ENCODE measurements at places on chromosomes 3 and 15.

DNA sequence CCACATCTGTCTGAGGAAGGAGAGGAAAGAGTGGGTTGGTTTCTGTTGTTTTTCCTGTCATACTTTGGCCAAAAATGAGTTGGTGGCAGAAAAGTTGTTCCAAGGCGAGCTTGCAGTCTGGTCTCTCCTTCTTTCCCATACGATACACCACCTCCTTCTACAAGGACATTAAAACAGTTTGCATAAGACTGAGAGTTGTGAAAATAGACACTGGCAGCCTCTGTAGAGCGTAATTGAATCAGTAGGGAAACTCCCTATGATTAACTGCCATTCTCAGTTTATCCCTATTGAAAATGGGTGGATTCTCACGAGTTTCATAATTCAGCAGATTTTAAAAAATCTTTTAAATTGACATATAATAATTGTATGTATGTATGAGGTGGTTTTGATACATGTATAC, 3.7 kb upstream of the LSG1 start:
- DNase-seq, result no peak

- no peak for DNase-seq
Measured at GRCh38 chr15:74253211-74253921, 17.2 kb downstream of the CCDC33 start.

- DNase-seq, result no peak
Measured at GRCh38 chr3:32841867-32842470, 24.2 kb downstream of the TRIM71 start.

GRCh38 chr15:61080221-61081026, 148.7 kb downstream of the RORA start:
- DNase-seq, result no peak

DNA sequence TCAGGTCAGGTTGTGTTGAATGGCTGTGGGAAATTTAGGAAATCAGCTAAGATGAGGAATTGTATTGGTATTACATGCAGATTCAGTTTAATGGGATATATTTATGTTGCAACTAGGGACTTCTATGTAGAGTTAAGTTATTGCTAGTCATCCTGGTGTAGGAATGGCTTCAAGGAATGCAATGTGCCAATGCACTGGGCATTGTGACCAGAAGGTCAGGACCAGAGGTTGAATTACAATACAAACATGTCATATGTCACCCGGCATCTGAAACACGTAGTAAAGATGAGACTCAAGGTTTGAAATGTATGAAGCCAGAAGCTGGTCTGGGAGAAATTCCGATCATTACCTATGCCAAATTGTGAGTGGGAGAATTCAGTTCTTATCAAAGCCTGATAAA, 11.7 kb upstream of the GAP43 start:
- DNase-seq, result no peak

DNA sequence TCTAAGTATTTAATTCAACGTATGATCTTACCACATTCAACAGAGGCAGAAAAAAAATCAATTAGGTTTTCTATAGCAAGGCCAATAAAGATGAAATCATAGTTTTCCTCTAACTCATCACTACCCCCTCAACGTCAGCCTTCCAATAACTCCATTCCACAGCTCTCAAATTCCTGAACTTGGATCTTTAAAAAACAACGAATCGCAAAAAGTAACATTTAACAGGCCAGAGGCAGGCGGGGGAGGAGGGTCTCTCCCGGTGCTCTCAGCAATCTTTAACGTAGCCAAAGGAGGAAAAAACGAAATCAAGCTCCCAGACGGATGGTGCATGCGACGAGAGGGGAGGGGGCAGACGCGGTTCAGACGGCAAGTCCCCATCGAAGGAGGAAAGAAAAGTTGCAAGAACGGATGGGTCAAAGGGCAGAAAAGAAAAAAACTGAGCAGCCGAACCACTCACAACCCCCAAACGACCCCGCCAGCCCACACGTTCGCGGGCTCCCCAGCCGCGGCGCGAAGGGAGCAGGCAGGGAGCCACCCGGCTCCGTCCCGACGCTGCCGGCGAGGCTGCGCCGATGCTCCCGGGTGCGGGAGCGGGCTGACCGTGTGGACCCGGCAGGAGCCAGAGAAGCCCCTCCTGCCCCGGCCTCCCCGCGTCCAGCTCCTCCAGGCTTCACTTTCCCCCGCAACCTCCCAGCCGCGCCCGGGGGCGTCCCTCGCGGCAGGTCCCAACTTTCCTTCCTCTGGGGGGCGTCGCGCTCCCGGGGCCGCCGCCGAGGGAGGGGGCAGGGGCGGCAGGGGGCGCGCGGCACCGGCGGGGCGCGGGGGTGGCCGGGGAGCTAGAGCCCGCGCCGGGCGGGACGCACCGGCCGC, 703 bp downstream of the PEAK1 start:
- peak; percentile 1 for DNase-seq

GRCh38 chr3:159859424-159859823, 129.2 kb upstream of the IL12A start:
- DNase-seq, result no peak

GRCh38 chr3:42421818-42422796, 11.7 kb upstream of the LYZL4 start:
- no peak for DNase-seq

GRCh38 chr15:99953886-99954285, 220.6 kb upstream of the LYSMD4 start:
- DNase-seq, result no peak

DNA sequence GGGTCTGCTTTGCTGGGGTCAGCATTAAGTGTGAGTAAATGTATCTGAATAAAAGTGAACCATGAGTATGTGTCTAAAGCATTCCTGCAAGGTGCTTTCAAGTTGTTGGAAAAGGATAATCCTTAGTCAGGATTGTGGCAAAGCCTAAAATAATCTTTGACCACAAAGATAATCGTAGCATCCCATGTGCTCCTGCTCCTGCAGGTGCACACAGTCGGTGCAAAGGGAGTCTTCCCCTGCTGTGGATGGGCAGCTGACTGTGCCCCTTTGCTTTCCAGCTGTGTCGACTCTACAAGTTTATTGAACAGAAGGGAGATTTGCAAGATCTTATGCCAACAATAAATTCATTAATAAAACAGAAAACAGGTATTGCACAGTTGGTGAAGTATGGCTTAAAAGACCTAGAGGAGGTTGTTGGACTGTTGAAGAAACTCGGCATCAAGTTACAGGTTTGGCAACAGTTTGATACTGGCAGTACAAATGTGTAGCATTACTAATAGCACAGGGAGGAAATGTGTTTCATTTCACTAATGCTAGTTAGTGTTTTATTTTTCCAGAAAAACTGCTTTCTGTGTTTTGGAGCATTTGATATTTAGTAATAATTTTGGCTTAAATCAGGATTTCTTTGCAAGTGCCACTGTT, 22.6 kb downstream of the SRP14 start:
- no peak for DNase-seq

GRCh38 chr3:14534516-14535191, 5.5 kb downstream of the GRIP2 start:
- DNase-seq, result no peak

DNA sequence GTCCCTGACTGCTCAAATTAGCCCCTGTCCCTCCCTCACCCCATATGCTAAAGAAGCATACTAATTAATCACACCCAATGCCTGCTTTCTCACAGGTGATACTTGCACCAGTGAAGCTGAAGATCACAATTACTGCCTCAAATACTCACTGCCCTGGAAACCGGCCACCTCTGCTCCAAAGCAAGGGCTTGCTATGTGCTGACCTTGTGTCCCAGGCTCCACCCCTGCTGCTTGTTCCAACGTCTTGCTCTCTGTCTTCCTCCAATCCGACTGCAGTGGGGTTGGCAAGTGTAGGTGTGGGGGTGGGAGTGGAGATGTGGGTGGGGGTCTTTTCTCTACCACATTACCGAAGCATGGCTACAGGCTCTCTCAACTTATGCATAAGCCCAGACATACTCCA, 55.7 kb upstream of the PSMD6 start:
- no peak for DNase-seq

DNA sequence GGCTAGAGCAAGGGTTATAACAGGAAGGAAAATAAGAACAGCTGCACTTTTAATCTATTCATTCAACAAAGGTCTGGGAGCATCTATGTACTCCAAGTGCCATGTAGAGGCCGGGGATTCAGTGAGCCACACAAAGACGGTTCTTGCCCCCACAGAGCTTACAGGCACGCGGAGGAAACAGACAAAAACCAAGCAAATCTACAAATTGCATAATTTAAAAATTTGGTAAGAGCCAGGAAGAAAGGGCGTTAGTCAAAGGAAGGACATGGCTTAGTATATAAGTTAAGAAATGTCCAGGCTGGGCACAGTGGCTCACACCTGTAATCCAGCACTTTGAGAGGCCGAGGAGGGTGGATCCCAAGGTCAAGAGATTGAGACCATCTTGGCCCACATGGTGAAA, 10.4 kb upstream of the GREM1 start:
- no peak for DNase-seq

GRCh38 chr3:16831846-16832245, 52.9 kb upstream of the PLCL2 start:
- DNase-seq, result no peak

DNA sequence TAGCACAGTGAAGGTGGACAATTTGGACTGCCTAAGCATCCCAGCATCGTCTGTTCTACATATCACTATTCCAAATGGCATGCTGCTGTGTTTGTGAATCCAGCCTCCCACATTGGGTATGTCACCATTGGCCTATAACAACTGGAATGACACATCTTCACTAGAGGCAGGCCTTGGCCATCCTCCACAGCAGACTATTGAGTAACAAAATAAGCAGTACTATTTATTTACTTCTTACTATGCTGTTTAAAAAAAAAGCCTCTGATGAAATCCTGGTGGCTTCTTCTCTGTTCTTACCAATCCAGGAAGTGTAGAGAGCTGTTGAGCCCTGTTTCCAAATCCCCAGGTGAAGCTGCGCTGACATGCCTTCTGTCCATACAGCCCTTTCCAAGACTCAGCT, 30.6 kb upstream of the CERS3 start:
- DNase-seq, result no peak

DNA sequence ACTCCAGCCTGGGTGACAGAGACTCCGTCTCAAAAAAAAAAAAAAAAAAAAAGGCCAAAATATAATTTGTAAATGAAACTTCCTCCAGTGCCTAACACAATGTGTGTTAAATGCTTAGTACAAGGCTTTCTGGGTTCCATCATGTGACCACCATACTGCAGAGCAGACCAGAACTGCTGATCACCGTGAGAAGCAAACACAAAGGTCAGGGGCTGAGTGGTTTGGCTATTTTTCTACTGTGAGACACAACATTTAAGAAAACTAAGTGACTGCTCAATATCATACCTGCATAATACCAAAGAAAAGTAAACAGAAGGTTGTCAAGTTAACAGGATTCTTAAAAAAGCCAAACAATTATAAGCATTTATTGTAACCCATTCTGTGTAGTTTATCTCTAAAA, 13.2 kb downstream of the ABCC5 start:
- DNase-seq, result no peak

- DNase-seq, result no peak
Measured at GRCh38 chr3:182212479-182213076, 500.9 kb downstream of the SOX2 start.

- no peak for DNase-seq
Measured at GRCh38 chr15:92047900-92048299, 194.4 kb downstream of the SLCO3A1 start.

- no peak for DNase-seq
Measured at GRCh38 chr15:78301326-78301725, 1.9 kb upstream of the SKIC8 start.

- no peak for DNase-seq
Measured at GRCh38 chr15:39016706-39017105, 452.1 kb upstream of the RASGRP1 start.

DNA sequence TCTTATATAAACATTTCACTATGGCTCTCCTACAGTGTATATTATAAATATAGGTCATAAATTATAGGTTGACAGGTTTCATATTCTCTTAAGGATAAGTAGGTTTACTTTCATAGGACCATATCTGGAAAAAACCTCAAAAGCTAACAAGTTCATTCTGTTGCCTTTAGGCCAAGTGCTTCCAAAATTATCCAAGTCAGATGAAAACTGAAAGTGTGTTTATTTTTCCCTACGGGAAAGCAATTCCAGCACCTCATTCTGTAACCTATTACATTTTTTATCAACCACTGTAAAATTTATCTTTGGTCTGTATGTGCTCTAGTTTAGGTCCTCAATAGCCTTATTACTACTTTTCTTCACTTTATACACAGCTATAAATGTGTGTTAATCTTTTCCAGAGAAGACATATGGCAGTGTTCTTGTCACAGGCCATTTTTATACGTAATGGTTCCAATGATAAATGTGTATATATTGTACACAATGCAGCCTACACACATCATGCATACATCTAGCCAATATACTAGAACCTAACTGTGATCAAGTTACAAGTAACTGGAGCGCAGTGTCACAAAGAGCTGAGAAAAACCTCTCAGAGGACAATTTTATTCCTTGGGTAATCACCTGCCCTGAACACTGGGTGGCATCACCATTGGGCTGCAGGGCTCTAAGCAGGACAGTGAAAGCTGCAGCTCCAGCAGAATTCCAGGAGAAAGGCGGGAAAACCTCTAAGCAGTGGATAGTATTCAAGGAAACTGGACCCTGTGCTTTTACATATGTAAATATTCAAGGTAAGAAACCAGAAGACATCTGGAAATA, 251.3 kb downstream of the CTNNB1 start:
- no peak for DNase-seq

Data from activated T-helper 1 cell treated with Interleukin-2 at 50 U/mL for 16 hours (primary cell).